SK-N-DZ (cell line): ENCODE measurements at places on chromosomes 4 and X.

- DNase-seq = no peak
These were observed 57.7 kb upstream of the EFHC2 start for GRCh38 chrX:44401151-44401550.

GRCh38 chrX:44675362-44676024 lies 132.8 kb upstream of the FUNDC1 start:
- peak; percentile 12 for DNase-seq

GRCh38 chr4:151573945-151574344 lies 165.0 kb downstream of the FHIP1A start:
- DNase-seq = no peak

GRCh38 chrX:42102586-42103282 lies 179.4 kb upstream of the CASK start:
- DNase-seq = no peak

DNA sequence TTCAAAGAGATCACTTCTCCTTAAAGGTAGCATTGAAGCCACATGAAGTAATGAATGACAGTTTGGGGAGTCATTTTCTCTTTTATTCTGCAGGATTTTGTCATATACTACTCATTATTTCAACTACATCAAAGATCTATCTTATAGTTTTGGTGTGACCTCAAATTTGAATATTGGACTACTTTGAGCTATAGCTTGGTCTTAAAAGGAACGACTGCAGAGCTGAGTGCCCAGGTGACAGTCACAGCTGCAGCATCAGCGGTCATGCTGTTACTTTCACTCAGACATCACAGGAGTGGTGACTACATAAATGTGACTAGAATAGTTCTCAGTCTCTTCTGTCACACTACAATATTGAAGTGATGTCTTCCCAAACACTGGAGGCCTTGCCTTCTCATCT lies 10.7 kb upstream of the SPCS3 start:
- no peak for DNase-seq

DNA sequence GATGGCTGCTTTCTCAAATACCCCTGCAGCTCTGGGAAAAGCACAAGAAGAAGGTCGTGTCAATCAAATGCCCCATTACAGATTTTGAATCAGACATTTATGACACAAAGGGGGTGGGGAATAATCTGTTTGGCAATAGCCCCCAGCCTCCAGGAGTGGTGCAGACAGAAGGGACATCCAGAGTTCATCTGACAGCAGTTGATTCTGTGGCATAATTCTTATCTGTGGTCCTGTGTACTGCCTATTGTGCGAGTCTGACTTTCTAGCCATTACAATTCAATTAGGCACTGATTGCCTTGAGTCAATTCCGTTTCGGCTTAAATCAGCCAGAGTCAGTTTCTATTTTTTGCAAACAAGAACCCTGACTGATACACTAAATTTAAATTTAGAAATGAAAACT lies 28.6 kb upstream of the DCLK2 start:
- peak; percentile 24 for DNase-seq

DNA sequence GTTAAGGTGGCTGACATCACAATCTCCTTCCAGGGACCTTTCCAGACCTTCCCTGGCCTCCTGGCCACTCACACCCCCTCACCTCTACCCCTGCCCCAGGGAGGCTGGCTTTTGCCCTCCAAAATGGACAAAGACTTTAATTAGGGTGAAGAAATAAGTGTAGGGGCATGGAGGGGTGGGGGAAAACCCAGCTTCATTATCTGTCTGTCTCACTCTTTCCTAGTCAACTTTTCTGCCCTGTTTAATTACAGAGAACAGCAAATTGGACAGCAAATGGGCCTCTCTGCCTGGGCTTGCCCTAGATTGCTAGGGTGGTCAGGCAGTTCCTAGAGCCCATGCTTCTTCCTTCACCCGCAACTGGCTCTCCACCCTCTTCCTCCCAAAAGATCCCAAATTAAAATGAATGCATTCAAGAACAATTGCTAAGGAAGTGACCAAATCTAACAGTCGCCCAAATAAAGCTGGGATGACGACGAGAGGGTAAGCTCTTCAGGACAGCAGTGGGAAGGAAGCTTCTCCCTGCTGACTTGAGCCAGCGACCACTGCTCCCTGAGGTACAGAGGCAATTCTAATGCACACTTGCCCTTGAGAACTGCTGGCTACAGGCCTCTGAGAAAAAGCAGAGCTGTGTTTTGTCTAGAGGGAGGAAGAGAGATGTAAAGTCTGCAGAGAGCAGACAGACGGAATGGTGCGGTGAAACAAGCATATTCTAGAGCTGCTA lies 12.4 kb downstream of the RAI2 start:
- DNase-seq = no peak

DNA sequence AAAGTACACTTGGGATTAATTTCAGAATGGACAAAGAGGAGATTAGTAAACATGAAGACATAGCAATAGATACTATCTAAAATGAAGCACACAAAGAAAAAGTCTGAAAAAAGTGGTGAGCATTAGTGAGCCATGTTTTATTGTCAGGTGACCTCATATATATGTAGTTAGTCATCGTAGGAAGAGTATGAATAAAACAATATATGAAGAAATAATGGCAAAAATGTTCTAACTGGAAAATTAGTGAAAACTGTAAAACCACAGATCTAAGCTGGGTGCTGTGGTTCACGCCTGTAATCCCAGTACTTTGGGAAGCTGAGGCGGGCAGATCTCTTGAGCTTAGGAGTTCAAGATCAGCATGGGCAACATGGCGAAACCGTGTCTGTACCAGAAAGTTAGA lies 67.9 kb downstream of the RBPJ start:
- DNase-seq = no peak

DNA sequence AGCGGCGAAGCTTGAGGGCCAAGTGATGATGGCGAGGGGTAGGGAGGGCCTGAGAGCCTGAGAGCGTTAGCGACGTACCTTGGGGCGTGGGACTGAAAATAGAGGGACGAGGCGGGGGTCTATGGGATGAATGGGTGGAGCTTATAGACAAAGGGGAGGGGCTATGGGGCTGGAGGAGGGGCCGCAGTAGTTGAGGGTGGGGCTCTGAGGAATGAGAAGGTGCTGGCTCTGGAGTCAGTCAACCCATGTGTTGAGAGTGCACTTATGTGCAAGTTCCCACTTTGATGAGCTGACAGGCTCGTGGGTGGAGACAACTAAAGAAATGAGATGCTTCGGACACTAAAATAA lies 488 bp downstream of the TBC1D25 start:
- no peak for DNase-seq

DNA sequence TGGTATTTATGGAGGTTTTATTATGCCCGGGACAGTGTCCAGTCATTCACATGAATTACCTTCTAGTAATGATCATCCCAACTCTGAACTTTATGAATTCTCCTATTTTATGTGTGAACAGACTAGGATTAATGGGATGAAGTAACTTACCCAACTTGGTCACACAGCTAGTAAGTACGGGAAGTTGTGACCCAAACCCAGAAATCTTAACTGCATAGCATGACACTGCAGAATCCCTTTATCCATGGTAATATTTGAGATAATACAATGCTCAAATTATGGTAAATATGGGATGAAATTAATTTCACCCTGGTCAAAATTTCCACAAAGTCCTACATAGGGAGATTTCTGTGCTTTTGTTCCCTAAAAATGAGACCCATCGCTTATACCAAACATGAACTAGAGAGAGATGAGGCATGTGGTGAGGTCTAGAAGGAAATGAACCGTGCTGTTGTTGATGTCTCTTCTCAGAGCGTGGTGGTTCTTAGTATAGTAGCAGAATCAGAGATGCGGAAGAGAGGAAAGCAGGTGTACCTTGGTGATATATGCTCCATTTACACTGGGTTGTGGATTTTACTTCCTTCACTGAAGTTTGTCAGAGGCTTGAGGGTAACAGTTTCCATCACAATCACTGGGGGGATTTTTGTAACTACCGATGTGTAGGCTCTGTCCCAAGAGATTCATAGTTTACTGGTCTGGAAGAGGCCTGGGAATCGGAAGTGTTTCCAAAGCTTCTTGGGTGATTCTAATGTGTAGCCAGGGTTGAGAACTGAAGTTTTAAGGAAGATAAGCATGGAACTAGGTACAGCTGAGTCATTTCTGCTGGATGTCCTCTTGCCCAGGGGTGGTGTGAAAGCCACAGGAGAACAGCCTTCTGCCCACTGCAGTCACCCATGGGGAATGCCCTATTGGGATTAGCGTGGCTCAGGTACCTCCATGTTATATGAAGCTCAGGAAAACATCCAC lies 30.2 kb upstream of the FAM9C start:
- no peak for DNase-seq

DNA sequence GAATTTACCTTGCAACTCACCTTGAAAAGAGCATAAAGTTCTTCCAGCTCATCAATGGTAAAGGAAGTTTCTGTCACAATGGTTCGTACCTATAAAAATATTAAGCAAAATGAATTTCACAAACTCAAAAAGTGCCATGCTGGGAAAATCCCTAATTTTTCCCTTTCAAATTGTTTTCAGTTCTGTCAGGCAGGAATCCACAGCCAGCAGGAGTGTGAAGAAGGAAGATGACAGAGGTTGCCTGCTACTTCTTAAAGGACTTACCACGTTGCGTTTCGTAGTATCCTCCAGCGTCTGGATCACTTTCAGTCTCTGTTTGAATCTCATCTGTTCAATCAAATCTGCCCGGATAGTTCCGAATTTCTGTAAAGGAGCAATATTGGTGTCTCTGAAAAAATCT lies 70.3 kb upstream of the UCP1 start:
- no peak for DNase-seq

GRCh38 chr4:53921856-53922255 lies 142.5 kb downstream of the CHIC2 start:
- no peak for DNase-seq
